ENCODE measurements at places on chromosomes 16 and 17.

DNA sequence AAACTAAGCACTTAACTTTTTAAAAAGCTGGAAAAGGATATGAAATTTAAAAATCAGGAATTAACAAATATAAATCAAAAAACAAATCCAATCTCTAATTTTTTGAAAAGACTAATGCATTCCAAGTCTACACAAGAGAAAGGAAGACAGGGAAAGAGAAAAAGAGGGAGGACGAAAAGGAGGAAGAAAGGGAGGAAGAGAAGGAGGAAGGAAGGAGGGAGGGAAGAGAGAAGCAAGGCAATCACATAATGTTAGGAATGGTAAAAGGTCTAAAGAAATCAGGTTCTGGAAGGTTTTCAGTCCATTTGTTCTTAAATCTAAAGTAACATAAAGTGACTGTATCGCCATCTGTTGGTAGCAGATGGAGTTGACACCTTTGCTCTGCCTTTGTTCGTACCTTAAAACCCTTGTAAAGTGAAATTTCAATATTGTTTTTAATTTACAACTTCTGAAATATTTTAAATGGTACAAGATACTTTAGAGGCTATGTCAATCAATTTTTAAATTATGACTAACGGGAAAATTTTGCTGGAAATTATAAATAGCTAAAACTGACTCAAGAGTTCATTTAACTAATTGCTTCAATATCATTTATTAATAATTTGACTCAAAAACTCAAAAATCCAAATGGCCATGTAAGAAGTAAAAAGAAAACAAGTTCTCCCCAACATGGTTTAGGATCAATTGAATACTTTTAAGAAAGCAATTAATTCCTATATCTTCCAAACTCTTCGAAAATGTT, 20.4 kb upstream of the CDYL2 start:
- no peak for DNase-seq

DNA sequence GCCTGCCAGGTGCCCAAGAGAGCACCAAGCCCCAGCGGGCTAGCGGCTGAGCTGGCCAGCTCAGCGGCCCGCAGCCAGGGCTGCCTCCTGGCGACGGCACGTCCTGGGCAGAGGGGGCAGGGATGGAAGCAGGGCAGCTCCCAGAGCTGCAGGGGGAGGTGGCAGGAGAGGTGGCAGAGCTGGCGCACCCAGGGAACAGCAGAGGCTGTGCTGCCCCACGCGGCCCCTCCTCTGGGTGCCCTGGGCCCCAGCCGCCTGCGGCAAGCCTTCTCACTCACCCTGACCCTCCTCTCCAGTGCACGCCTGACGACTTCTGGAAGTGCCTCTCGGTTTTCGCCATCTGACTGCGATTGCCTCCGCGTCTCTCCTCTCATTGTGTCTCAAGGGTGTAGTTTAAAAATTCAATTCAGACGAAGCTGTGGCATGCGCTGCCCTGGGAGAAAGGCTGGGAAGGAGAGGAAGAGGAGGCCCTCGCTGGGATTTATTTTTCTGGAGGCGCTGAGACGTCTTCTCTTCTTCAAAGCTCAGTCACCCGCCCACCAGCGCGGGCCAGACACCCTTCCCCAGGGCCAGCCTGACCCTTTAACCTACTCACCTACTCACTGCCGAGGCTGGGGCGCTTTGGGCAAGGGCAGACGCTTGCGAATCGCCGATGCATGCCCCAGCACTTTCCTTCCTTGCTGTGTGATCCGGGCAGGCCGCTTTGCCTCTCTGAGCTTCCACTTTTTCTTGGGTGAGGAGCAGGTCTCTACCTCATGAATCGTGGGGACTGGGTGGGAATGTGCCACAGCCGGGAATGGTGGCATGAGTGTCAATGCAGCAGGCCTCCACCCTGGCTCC, 24.9 kb downstream of the GSE1 start:
- DNase-seq, result no peak

- no peak for DNase-seq
Observed at GRCh38 chr17:17859909-17860765, 23.4 kb upstream of the SREBF1 start.

GRCh38 chr17:19482576-19482975, 51.1 kb upstream of the SLC47A1 start:
- no peak for DNase-seq

DNA sequence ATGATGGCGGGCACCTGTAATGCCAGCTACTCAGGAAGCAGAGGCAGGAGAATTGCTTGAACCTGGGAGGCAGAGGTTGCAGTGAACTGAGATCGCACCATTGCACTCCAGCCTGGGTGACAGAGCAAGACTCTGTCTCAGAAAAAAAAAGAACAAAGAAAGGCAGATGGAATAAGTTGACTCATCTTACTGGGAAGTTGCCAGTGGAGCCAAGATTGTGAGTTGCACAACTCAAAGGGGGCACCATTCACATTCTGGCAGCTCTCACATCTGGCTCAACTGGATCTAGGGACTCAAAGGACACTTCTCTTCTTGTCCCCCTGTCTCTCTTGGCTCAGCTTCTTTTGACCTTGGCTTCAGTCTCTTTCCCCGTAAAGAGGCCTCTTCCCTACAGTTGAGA, 53.7 kb upstream of the ETV4 start:
- no peak for DNase-seq

GRCh38 chr17:3474212-3474611, 1.6 kb upstream of the ASPA start:
- no peak for DNase-seq

- DNase-seq, result no peak
Observed at GRCh38 chr17:77209330-77209748, 68.6 kb downstream of the SEC14L1 start.

GRCh38 chr17:39926588-39927100, 757 bp downstream of the ORMDL3 start:
- DNase-seq, result peak; percentile 5

DNA sequence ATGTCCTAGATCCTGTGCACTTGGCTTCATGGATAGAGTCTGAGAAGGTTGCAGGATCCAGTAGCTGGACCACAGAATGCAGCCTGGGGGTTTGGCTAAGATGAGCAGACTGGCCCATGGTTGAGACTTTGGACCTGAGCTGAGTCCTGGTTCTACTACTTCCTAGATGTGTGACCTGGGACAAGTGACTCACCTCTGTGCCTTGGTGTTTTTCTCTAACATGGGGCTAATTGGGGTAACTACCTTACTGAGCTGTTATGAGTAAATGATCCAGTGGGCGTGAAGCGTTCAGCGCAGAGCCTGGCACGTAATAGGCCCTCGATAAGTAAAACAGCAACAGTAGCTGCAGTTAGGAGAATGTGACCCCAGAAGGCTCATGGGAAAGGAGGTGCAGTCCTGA, 38.8 kb downstream of the SNX20 start:
- no peak for DNase-seq

DNA sequence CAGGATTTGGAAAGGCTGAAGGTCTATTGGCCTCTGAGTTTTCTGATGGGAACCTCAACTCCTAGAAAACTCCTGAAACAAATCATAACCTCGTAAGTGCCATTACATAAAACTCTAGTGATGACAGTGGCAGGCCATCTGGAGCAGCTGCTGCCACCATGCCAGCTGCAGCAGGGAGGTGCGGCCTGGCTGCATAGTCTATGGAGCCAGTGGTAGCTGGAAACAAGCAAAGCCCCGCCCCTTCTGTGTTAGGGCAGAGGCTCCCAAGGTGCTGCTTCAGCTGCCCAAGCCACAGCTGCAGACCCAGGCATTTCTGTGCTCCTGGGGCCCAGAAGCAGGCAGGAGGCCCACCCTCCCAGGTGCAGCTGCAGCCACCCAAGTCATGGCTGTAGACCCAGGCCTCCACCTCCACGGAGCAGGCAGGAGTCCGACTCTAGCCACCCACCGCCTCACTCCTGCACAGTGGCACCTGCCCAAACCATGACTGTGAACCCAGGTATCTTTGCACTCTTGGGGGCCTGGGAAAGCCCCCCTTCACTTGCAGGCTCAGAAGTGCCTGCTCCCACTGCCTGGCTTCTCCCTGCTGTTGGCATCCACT, 254.1 kb upstream of the KCNJ16 start:
- no peak for DNase-seq

GRCh38 chr16:7615565-7615964, 282.9 kb downstream of the RBFOX1 start:
- DNase-seq, result no peak

DNA sequence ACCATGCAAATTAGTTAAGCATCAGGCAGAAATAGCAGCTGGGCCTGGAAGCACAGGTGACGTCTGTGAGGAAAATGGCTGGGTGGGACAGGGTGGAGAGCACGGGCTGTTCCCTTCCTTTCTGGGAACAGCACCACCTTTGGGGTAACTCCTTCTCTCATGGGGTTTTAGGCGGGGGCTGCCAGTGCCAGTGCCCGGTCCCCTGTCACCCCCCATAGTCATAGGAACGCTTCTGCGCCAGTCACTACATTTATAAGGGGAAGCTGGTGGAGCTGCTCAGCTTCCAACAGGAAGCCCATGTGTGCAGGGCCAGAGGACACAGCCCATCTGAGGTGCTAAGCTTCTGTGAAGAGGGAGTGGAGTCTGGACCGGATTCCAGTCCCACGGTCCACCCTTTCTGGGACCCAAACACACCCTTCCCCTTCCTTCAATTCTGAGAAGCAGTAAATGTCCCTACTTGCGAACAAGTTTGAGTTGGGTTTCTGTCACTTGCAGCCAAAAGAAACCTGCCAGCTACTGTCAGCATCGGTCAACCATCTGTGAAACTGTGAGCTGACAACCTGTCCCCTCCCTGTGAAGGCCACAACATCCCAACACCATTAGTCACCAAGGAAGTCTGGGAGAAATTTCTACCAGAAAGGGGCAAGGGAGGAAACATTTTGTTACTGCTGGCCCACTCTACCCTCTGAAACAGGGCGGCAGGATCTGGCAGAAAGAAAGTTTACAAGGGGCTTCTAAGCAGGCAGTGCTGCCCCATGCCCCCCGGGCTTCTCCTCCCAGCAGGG, 86.0 kb upstream of the AMZ2 start:
- no peak for DNase-seq

GRCh38 chr17:45993962-45994627, 5.0 kb upstream of the STH start:
- no peak for DNase-seq

- DNase-seq, result no peak
Observed at GRCh38 chr16:57637020-57637419, 8.6 kb downstream of the ADGRG1 start.

DNA sequence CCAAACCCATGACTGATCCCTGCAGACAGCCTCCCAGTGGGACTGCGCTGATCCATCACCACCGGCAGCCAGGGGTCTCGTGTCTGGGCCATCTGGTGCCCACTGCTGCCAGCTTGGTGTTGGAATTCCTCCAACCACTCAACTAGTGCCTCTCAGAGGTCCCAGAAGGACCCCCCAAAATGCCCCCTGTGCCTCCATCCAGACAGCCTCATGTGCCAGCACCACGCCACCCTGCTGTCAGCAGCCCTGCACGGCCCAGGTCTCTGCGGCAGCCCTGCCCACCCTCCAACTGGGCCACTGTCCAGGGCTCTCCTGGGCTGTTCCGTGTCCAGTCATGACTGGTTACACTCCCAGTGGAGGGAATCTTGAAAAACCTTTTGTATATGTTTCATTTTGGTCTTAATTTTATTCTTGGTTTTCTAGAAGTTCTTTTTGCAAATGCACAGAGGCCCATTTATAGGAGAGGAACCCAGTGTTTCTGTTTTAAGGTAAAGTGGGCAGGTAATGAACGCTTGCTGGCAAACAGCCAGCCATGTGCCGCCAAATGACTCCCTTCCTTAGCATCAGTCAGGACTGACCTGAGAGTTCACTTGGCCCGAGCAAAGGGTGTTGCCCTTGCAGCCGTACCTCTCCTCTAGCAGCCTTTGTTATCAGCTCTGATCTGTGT, 34.6 kb downstream of the GRIN2C start:
- no peak for DNase-seq

GRCh38 chr17:7825206-7825990, 8.6 kb upstream of the KDM6B start:
- DNase-seq, result no peak

DNA sequence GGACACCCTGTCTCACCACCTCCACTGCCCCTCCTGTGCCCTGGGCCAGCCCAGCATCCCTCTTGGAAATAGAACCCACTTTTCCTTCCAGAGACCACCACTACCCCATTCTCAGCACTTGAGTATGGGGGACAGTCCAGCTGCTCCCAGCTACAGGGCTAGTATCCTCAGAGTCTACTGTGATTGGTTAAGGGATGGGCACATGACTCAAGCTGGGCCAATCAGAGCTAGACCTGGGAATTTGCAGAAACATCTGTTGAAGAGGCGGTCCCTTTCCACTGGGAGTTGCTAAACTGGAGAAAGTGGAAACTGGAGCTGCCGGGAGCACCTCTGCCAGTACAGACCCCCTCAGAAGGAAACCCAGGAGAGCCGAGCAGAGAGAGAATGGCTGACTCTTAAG, 156.6 kb downstream of the GSG1L start:
- DNase-seq, result no peak

- DNase-seq, result no peak
Observed at GRCh38 chr16:79716645-79717332, 116.3 kb upstream of the MAF start.

GRCh38 chr16:13982451-13982850, 62.5 kb downstream of the ERCC4 start:
- DNase-seq, result no peak

- no peak for DNase-seq
Observed at GRCh38 chr16:28146536-28146935, 65.2 kb downstream of the XPO6 start.

- DNase-seq, result no peak
Observed at GRCh38 chr16:9109255-9109654, 17.8 kb downstream of the HAPSTR1 start.

GRCh38 chr17:73139296-73139695, 25.5 kb upstream of the SSTR2 start:
- DNase-seq, result no peak

DNA sequence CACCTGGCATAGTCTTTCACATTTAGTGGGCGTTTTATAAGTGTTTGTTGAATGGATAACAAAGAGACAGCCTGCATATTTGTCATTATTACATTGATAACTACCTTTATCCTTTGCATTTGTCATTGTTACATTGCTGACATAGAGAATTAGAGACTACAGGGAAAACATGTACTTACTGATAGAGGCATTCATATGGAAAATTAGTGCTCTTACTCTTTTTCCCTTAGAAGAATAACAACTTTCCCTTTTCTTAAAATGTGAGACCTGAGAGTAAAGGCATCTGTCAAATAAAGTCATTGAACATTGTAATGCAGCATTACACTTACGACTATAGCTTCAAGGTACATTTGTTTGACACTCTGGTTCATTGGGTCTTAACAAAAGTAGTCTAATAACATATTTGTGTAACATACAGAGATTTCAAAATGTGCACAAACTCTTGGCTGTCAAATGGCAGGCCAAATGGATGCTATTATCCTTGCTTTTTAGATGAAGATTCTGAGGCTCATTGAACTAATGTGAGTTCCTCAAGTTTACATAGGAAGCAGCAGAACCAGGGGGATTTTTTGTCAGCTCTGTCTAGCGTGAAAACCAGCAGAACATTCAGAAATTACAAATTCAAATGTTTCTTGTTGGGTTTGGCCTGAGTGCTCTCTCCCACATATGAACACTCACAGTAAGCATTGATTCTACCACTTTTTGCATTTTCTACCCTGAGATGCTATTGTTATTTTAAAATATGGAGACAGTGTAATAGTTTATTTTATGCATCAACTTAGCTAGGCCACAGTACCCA, 28.5 kb downstream of the SMIM36 start:
- no peak for DNase-seq

GRCh38 chr16:47568351-47568750, 107.2 kb downstream of the PHKB start:
- DNase-seq, result no peak

- DNase-seq, result no peak
Observed at GRCh38 chr16:12896562-12896961, 4.8 kb upstream of the SHISA9 start.

Measured in amniotic stem cell (primary cell).